A549 treated with DMSO at 1 μM for 4 hours (cell line): ENCODE measurements at places on chromosomes 5 and 9. TPM values are rescaled to one million over a fixed set of nuclear protein-coding genes. Genes with fewer than 3 reads are reported as not detected.

FPGS gene
- total RNA-seq: 46.1 to 53.7 TPM (median 48.9 TPM) in 5 replicates

PCDHGB3 gene
- total RNA-seq: 0.19 to 0.37 TPM (median 0.31 TPM) in 5 replicates

PRRX2 gene
- total RNA-seq: 2.8 to 7.8 TPM (median 5.9 TPM) in 5 replicates

GHR gene
- 0.01 to 0.03 TPM (median 0.02 TPM) in 3 of 5 replicates, not detected in the others for total RNA-seq

MYMK gene
- not detected in 5 replicates for total RNA-seq

PRRC1 gene
- total RNA-seq: 45.4 to 59.9 TPM (median 53.1 TPM) in 5 replicates

ADRB2 gene
- 0.61 to 0.95 TPM (median 0.66 TPM) in 5 replicates for total RNA-seq

CDHR2 gene
- total RNA-seq: 0.04 to 0.08 TPM (median 0.06 TPM) in 5 replicates

BTNL3 gene
- total RNA-seq: not detected in 5 replicates

CATSPER3 gene
- total RNA-seq: 0.17 to 0.63 TPM (median 0.47 TPM) in 5 replicates

TMEM171 gene
- 4.8 to 6.9 TPM (median 5.8 TPM) in 5 replicates for total RNA-seq

GZMA gene
- total RNA-seq: not detected in 5 replicates

EGFL7 gene
- 41.7 to 60.0 TPM (median 50.7 TPM) in 5 replicates for total RNA-seq

RNF208 gene
- 1.2 to 2.7 TPM (median 1.8 TPM) in 5 replicates for total RNA-seq

DMRTA1 gene
- total RNA-seq: 0.94 to 1.2 TPM (median 1.1 TPM) in 5 replicates

PTGES gene
- 91.3 to 105 TPM (median 100 TPM) in 5 replicates for total RNA-seq

HABP4 gene
- 14.8 to 17.5 TPM (median 16.2 TPM) in 5 replicates for total RNA-seq

ELOVL7 gene
- total RNA-seq: 11.7 to 15.6 TPM (median 12.8 TPM) in 5 replicates
